ENCODE measurements at places on chromosomes 3 and 15.

GRCh38 chr3:191336833-191337232 is 6.5 kb upstream of the UTS2B start:
- DNase-seq, result no peak

- DNase-seq, result no peak
Observed at GRCh38 chr15:40878785-40879184, 4.8 kb upstream of the RHOV start.

DNA sequence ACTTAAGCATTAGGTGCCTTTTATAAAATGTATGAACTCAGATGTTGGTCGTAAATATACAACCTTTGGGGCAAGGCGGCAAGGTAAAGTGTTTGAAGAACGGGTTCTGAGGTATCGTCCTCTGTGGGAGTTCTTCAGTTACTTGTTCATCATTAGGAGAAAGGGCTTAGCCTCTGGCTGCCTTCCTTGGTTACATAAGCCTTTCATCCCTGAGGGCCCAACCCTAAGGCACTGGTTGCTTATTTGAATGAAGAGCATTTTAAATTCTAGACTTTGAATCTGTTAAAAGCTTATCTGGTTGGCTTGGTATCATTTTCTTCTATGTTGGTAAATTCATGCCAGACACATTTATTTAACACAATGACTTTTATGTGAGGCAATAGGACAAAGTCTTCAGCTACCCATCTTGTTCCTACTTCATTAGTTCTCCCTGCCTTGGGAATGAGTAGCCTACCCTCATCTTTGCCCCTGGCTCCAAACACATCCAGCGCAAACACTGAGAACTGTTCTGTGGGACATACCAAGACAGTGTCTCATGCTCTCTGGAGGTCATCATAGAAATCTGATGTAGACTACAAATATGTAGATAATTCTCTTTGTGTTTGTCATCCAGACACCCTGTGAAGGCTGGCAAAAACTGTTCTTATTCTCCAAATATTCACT is 12.4 kb upstream of the CCDC80 start:
- peak; percentile 90 for DNase-seq

DNA sequence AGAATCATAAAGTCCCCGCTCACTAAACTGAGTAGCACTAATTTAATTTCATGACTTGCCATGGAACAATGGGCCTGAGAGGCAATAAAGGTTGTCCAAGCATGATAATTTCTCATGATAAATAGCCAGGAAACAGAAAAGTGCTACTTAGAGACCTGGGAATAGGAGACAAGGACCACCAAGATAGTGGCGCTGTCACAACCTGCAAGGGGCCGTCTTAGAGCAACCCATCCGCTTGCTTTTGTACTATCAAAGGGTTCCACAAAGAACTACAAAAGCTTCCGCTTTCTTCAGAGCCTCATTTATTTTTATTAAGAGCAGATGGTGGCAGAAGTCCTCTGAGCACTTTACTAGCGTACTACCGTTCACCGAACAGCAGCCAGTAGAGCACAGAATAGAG is 421.7 kb upstream of the GRM7 start:
- DNase-seq, result no peak

DNA sequence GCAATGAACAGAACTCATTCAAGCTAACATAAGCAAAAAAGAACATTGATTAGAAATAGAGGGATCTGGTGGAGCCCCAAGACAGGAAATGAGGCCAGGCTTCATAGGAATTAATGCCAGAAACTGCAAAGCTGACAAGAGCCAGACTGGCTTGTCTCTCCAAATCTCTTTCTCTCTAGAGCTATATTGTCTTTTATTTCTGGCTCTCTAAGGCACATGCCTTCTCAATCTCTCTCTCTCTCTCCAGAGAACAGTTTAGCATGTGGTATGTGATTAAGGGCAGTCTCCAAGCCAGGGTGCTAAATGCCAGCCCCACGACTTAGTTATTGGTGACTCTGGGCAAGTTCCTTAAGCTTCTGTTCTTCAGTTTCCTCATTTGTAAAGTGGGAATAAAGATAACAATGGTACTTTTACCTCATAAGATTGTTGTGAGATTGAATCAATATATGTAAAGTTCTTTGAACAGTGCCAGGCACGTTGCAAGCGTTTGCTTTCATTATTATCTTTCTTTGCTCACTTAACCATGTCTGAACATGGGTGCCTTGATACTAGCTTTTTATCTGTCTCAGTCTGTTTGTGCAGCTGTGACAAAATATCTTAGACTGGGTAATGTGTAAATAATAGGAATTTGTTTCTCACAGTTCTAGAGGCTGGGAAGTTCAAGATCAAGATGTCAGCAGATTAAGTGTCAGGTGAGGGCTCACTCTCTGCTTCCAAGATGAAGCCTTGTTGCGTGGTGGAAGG is 123.2 kb downstream of the BDH1 start:
- DNase-seq, result no peak

- DNase-seq, result no peak
Observed at GRCh38 chr3:29478611-29479010, 197.7 kb downstream of the RBMS3 start.

GRCh38 chr3:169007145-169007544 is 656.4 kb downstream of the MECOM start:
- DNase-seq, result no peak

DNA sequence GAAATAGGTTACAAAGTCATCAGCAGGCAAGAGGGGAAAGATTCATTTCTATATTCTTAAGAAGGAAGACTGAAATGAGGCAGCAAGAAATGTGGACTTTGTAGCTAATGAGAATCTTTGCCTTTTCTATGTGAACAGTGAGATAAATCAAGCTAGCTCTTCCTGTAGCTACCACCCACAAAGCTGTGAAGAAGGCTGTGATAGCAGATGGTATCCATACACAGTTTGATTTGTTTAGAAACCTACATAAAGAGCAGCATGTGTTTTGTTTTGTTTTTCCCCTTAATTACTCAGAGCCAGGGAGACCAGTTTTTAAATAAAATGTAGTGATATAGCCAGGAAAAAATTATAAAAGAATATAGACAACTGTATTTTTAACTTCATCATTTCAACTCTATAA is 45.5 kb downstream of the TEX9 start:
- no peak for DNase-seq

GRCh38 chr3:61796088-61796680 is 234.8 kb downstream of the PTPRG start:
- DNase-seq, result no peak

- no peak for DNase-seq
Observed at GRCh38 chr3:46923559-46924350, 46.2 kb downstream of the PTH1R start.

GRCh38 chr3:46091741-46092701 is 64.7 kb upstream of the XCR1 start:
- no peak for DNase-seq

DNA sequence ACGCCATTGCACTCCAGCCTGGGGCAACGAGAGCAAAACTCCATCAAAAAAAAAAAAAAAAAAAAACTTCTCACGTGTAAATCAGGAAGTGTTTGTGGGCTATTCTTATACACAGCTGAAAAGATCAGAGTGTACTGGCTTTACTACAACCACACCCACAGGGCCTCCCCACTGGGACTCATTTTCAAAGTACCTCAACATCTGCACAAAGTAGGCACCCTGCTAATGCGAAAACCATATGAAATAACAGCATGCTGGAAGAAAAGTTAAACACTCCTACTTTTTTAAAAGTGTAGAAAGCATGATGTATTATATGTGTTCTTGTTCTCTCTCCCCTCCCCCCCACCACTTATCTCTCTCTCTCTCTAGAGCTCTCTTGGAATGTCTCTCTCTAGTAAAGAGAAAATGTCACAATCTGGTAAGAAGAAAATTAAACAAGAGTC is 11.1 kb downstream of the UACA start:
- DNase-seq, result no peak

DNA sequence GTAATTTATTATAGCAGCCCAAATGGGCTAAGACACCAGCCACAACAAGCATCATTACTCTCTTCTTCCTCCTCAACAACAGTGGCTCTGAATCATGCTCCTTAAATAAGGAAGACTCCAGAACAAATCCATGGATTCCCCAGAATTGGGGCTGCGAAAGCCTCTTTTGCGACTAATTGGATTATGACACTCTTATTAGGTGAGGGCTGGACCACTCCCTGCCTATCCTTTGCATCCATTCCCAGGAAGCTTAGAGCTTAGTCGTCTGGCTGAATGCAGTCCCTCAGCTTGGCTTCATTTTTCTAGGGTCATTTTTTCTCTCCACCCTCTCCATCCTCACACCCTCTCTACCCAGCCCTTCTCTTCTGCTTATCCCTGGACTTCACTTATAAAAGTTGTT is 227.7 kb downstream of the ZNF621 start:
- DNase-seq, result no peak

- peak; percentile 50 for DNase-seq
Observed at GRCh38 chr15:85858586-85859375, 64.1 kb upstream of the KLHL25 start.

- DNase-seq, result no peak
Observed at GRCh38 chr3:139460076-139460475, 16.2 kb downstream of the RBP2 start.

- DNase-seq, result no peak
Observed at GRCh38 chr3:50430191-50430590, 70.9 kb upstream of the TMEM115 start.

DNA sequence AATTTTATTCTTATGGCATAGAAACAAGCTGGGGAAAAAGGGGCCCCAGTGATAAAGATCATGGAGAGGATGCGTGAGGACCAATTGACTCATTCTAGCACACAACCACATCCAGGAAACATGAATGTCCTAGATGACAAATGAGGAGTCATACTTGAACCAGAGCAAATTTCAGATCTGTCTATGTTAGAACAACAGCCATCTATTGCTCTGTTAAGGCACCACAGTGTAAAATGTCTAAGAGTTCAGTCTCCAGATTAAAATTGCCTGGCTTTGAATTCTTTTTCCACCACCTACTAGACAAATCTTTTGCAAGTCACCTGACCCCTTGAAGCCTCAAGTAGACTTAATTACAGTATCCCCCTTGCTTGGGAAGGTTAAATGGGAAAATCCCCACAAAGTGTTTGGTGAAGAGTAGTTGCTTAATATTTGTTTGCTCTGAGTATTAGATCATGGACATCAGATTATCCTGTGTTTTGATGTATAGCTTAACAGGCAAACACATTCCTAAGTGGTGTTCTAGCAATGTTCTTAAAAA is 258.7 kb upstream of the TGFBR2 start:
- DNase-seq, result peak; percentile 37

- DNase-seq, result no peak
Observed at GRCh38 chr3:77372634-77373346, 332.9 kb downstream of the ROBO2 start.

DNA sequence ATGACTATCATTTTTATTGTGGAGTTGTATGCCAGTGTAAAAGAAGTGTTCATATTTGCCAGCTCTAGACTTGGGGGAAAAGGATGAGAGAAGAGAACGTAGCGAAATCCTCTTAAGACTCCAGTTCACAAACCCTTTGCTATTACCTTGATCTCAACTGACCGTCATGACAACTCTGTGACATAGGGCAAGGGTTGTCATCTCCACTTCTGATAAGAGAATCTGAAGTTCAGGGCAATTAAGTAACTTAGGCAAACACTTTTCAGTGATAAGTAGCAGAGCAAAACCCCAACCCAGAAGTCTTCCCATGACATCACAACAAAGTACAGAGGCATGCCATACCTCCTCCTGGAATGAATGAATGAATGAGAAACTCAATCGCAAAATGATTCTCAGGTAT is 40.3 kb upstream of the WNT5A start:
- DNase-seq, result no peak

GRCh38 chr15:70698426-70698825 is 64.9 kb downstream of the UACA start:
- DNase-seq, result no peak

- DNase-seq, result no peak
Observed at GRCh38 chr3:83011481-83011880, 1250.0 kb upstream of the GBE1 start.

GRCh38 chr15:78129077-78129750 is 2.0 kb downstream of the CIB2 start:
- no peak for DNase-seq

GRCh38 chr3:132880986-132881385 is 157.2 kb upstream of the TMEM108 start:
- DNase-seq, result no peak

DNA sequence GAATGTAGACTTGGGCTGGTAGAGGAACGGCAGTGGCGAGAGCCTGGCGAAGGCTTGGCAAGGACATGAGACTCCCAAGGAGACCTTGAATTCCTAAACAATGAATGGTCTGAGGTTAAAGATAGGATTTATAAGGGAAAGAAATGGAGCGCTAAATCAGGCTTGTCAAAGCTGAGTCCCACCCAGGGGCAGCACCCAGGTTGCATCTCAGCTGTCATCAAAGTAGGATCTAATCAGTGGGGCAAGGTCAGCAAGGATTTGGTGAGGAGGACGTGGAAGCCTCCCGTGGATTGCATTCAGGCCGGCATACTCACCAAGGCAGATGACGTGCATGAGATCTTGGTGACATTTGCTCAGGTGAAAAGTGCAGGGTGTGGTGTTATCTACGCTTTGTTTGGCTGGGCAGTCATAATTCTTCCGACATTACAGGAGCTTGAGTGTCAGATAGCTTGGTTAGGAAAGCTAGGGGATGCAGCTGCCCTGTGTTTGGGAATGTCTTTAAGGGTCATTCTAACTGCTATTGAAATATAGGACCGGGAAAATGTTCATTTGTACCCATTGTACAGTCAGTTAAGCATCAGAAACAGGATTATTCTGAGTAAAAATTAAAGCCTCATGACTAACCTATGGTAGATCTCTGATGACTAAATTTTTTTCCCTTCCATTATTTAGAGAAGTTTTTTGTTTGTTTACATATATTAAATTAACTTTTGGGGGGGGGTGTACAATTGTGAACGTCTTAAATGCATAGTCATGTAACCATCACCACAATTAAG is 99.4 kb upstream of the TSC22D2 start:
- no peak for DNase-seq

GRCh38 chr3:38112378-38112761 is 24.6 kb downstream of the ACAA1 start:
- DNase-seq, result no peak

GRCh38 chr3:58683466-58683865 is 16.9 kb upstream of the FAM3D start:
- no peak for DNase-seq

DNA sequence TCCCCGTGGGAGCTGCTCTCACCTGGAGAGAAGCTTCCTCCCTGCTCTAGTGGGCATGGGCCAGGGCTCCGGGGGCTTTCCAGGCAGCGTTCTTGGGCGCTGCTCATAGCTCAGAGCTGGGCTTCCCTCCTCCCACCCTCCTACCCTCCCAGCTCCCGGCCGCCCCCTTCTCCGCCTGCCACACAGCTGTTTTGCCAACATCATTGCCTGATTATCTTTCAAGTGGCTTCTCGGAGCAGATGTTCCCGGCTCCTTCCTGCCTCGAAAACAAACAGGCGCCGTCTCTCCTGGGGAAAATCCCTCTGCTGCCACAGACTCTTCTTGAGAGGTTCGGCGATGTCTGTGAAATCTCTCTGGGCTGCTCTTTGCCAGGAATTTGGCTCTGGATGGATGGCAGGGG is 195.6 kb downstream of the RPLP1 start:
- no peak for DNase-seq

DNA sequence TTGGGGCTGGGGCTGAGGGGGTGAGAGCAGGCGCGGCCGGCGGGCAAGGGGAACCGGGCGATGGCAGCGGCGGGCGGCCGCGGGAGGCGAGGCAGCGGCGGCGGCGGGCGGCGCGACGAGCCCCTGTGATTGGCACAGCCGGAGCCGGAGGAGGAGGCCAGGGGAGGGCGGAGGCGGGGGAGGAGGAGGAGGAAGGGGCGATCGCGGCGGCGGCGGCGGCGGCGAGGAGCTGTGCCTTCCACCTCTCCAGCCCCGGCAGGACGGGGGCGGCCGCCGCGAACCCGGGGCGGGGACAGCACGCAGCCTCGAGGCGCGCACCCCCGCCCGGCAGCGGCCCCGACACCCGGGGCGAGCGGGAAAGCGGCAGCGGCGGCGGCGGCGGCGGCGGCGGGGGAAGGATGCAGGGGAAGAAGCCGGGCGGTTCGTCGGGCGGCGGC is at the start of gene SLCO3A1:
TSS of gene SLCO3A1 (plus strand) at position 198 of the 437 bp plus-strand sequence.
- no peak for DNase-seq

Data from fibroblast of the conjunctiva (primary cell).